MM.1S (cell line): ENCODE measurements at places on chromosomes 7 and 10.

GRCh38 chr7:50554431-50555322 lies 10.5 kb downstream of the DDC start:
- no peak overlapping the region for H3K4me3 ChIP-seq
- no peaks in the 10 kb centered on the region for H3K4me1 ChIP-seq
- no peaks in the 10 kb centered on the region for H3K27me3 ChIP-seq
- H3K36me3 ChIP-seq, result no peaks in the 10 kb centered on the region
- no peak overlapping the region for H3K27ac ChIP-seq
- no peak for DNase-seq

DNA sequence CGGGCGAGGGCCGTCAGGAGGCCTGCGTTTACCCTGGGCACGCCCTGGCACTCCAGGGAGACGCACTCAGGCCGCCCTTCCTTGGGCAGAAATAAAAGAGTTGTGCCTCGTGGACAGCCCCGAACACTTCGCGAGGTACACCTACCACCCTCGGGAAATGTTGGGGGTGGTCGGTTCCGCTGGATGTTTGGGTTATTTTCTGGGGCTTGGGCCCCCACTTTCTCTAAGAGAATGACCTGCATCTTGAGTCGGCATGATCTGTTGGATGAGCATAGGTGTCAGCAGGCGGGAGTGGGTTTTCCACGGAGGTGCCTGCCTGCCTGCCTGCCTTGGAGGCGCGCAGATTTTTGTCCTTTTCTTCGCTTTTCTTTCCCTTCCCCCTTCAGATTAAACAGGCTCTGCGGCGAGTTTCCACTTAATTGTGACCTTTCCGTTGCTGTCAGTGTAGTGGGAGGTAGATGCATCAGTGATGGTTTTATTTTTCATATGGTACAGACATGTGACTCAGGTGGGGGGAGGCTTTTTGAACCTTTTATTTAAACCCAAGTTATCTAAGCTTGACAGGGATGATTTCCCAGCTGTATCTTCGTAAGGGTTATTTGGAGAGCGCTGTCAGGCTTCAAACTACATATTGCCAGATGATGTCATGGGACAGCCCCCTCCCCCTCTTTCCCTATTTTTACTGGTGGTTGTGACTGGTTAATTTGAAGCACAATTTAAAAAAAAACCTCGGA lies 661 bp downstream of the HECTD2 start:
- peak; percentile 57 for DNase-seq
- no peaks in the 10 kb centered on the region for H3K36me3 ChIP-seq
- no peaks in the 10 kb centered on the region for H3K27me3 ChIP-seq
- H3K4me1 ChIP-seq, result 0 out of 2 replicates have a peak, but pooled peaks cover 11% of the 10 kb centered on the region

- H3K4me3 ChIP-seq, result no peak overlapping the region
- no peak overlapping the region for H3K27ac ChIP-seq
- no peaks in the 10 kb centered on the region for H3K27me3 ChIP-seq
- H3K4me1 ChIP-seq, result no peaks in the 10 kb centered on the region
These were observed 214.1 kb upstream of the FAM3C start for GRCh38 chr7:121610243-121610642.

DNA sequence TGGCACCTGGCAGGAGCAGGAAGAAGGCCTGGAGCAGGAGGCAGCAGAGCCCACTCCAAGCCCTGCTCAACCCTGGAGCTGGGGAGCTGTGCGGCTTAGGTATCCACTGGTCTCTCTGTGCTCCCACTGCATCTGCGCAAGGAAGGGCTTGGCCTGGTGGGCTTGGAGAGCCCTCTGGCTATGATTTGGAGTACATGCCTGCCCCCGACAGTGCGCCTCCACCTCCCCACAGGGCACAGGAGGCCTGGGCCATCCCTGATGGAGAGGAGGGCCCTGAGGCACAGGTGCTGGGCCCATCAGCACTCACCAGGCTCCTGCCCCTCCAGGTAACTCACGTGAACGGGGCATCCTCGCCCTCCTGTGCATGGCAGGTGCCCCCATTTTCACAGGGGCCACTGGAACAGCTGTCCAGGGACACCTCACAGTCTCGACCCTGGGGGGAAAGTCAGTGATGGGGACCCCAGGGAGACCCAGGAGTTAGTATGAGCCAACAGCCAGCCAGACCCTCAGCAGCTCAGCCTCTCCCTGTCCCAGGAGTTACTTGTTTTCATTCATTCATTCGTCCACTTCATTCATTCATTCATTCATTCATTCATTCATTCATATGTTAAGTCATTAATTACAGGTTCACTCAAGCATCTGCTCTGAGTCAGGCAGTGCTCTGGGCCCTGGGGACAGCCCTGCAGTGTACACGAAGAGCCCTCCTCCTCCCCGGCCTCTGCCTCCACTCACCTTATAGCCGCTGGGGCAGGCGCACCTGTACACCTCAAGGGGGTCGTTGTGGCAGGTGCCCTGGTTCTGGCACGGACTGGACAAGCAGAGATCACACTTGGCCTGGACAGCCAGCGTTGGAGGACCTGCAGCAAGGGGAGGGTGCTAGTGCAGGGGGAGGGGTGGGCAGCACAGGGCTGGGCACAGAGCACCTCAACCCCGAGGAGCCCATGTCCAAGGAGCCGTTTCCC lies 167.2 kb downstream of the SLIT1 start:
- no peaks in the 10 kb centered on the region for H3K27me3 ChIP-seq
- DNase-seq, result no peak
- H3K4me3 ChIP-seq, result no peak overlapping the region
- peaks cover 12% of the 10 kb centered on the region for H3K4me1 ChIP-seq
- no peak overlapping the region for H3K27ac ChIP-seq

DNA sequence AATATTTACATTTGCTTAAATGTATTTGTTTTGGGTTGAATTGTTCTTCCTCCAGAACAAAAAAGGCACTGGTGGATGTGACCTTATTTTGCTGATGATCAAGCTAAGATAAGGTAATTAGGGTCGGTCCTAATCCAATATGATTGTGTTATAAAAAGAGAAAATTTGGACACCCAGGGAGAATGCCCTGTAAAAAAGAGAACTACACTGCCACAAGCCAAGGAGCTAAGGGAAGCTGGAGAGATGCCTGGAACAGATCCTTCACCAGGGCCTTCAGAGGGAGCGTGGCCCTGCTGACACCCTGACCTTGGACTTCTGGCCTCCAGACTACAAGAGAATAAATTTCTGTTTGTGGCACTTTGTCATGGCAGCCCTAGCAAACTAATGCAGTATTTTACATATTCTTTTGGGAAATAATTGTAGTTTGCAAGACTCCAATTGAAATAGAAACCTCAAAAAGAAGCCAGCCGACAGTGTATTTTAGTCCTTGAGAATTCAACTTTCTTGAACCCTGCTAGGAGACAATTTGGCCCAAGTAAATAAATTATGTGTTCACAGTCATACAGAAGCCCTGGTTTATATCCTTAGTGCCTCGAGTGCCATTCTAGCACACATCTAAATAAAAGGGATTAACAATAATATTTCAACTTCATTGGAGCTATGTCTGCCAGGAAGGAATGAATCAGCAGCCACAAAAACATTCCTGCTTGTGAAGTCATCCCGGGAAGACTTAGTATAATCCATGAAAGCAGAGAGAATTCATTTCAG lies 164.6 kb downstream of the PKD1L1 start:
- no peaks in the 10 kb centered on the region for H3K4me1 ChIP-seq
- no peak for DNase-seq
- H3K27ac ChIP-seq, result no peak overlapping the region
- no peaks in the 10 kb centered on the region for H3K27me3 ChIP-seq
